ENCODE measurements at places on chromosomes 5 and 9.
A peak's percentile ranks its signal among the peaks of the same experiment; 100 is the strongest.

DNA sequence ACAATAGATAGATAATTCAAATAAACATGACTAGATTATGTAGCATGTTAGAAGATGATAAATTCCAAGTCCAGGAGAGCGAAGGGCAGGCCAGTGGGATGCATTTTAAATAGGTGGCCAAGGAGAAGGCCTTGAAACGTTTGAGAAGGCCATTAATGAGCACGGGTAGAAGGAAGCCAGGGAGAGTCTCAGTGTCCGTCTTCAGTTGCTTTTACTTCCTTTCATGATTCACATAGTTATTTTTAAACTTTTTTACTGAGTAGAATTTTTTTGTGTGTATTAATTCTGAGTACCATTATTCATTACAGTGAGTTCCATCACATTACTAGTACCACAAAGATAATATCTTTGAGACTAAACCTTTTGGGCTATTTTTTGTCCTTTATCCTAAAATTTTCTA is 259.2 kb downstream of the ARRDC3 start:
- DNase-seq = no peak

GRCh38 chr9:76827296-76828080 is 63.2 kb downstream of the PCA3 start:
- no peak for DNase-seq

- DNase-seq = no peak
Measured at GRCh38 chr5:54785729-54786591, 199.4 kb downstream of the ESM1 start.

- no peak for DNase-seq
Measured at GRCh38 chr5:79122973-79123372, 11.4 kb downstream of the BHMT start.

DNA sequence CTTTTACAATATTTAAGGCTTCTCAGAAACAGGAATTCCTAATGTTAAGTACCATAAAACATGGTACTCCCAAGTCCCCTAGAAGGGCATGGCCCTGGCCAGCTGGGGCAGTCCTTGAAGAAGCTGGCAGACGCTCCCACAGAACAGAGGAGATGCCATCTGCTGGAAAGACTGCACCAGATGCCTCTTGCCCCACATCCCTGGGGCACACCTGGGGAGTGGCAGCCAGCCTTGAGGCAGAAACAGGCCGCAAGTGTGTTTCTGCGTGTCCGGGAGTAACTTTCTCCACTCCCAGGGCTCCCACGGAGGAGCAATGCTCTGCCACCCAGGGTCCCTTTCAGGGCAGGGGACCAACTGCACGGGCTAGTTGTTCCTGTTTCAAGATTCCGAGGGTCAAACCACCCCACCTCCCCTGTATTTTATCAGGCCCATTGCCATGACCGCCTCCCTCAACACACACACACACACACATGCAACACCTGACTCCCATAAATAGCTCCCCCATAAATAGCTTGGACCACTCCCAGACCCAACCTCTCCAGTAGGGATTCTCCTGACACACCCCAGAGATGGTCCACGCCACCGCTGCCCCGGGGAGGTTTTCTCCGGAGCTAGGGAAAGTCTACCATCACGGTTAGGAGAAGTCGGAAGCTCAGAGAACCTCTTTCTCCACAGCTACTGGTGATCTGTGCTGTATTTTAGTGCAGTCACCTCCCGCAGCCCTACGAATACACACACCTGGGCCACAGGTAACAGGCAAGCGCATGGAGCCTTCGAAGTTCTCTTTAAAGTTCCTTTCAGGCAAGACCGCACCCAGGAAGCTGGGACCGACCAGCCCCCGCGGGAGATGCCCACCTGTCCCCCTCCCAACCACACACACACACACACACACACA is 1.5 kb downstream of the SPOCK1 start:
- no peak for DNase-seq

DNA sequence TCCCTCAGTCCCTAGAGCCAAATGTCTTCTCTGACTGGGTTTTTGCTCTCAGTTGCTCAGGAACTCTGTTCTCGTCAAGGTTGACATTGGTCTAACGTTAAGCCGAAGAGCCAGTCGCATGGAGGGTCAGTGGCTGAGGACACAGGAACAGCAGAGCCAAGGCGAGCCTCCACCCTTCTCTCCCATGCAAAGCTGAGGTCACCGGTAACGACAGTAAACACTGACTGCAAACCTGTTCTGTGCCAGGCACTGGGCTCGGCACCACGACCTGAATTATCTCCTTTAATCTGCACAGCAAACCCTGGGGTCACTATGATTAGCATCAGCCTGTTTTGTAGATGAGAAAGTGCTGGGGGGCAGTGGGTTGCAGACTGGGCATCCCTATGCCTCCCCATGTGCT is 171.0 kb downstream of the COL23A1 start:
- DNase-seq = no peak

- no peak for DNase-seq
Measured at GRCh38 chr5:147989239-147989638, 74.5 kb upstream of the SPINK5 start.

GRCh38 chr5:179558932-179559283 is 8.6 kb downstream of the RUFY1 start:
- DNase-seq = no peak

- no peak for DNase-seq
Measured at GRCh38 chr5:139458580-139459407, 3.7 kb downstream of the ECSCR start.

DNA sequence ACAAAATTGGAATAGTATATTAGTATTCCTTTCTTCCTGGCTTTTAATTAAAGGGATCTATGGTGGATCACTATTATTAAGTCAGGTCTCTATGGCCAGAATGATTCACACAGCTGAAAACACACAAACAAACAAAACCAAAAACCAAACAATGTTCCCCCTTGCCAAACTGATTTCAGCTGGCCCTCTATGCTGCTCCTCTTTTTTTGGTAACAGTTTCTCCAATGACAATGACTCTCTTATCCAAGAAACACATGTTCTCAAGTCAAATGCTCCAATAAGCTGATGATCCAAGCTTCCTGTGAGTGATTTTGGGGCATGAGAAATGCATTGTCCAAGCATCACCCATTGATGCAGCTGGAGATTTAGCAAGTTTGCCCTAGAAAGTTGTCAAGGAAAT is 193.4 kb upstream of the TUT7 start:
- DNase-seq = no peak

DNA sequence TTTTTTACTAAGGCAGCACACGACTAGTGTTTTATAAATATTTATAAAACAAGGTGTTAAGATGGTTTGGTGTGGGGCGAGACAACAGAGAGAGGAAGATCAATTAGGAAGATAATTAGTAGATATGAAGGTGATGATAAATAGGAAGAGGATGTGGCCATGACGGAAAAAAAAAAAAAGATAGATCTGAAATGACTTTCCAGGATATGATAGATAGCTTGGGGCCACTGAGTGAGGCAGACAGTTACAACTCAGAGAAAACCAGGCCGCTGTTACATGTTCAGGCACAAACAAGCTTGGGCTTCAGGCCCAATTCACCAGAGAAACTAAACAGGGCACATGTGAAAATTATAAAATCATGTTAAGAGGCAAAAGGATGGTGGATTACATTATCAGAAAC is 43.2 kb downstream of the KIAA0825 start:
- DNase-seq = no peak

- DNase-seq = no peak
Measured at GRCh38 chr5:11904265-11904906, at the start of gene CTNND2. Gene CTNND2, minus strand, starts transcription at chr5:11904446. Its CDS starts 593 bp downstream, at chr5:11903853.

DNA sequence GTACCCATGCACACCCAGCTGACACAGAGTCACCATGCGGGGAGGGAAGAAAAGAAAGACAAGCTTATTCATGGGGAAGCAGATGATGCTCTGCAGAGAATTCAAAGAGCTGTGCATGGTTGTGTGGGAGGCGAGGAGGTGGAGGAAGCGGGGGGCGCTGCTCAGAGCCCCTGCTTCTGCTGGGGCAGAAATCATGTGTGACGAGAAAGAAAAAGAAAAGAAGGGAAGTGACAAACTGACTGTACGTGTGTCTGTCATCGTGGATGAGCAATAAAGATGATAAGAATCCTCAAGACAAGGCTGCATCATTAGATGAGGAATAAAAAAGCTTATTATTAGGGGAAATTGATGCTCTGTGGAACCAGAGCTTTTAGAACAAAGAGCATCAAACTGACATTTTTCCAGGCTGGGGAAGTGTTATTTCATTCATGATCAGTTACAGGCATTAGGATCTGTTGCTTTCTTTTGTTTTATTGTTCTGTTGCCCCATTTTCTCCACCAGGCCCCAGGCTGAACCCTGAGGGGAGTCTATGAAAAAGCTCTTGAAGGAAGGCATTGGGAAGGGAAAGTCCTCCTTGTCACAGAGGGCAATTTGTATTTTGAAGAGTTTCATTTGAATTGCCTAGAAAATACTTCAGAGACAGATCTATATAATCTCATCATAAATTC is 20.3 kb upstream of the SH3RF2 start:
- DNase-seq = no peak

- DNase-seq = no peak
Measured at GRCh38 chr9:110894731-110895130, 143.5 kb downstream of the LPAR1 start.

DNA sequence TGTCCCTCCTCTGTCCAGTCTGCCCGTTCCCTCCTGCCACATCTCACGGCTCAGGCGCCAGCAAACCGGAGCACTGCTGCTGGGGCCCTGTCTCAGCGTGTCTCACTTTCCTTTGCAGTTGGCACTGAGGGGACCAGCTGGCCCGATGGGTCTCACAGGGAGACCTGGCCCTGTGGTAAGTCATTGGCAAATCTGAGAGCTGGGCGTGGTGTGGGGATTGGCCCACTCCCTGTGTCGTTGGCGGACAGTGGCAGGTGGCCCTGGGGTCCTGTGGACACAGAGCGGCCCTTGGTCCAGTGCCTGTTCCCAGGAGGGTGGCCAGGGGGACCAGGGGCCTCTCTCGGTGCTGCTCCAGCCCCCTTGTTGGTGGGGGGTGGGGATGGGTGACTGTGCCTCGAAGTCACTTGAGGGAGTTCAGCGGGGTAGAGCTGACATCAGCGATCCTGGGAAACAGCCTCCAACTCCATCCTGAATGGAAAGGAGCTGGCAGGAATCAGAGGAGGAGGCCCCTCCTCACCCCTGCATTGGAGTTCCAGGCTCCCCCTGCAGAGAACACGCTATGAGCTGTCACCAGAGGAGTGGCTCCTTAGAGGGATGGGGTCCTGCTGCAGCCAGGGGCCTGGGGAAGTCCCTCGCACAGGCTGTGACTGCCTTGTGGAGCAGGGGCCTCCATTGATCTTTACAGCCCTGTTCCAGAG is 111.0 kb downstream of the COL5A1 start:
- DNase-seq = no peak

- DNase-seq = no peak
Measured at GRCh38 chr9:88811511-88811910, 179.8 kb upstream of the S1PR3 start.

GRCh38 chr5:85576666-85577065 is 1041.1 kb upstream of the COX7C start:
- no peak for DNase-seq

DNA sequence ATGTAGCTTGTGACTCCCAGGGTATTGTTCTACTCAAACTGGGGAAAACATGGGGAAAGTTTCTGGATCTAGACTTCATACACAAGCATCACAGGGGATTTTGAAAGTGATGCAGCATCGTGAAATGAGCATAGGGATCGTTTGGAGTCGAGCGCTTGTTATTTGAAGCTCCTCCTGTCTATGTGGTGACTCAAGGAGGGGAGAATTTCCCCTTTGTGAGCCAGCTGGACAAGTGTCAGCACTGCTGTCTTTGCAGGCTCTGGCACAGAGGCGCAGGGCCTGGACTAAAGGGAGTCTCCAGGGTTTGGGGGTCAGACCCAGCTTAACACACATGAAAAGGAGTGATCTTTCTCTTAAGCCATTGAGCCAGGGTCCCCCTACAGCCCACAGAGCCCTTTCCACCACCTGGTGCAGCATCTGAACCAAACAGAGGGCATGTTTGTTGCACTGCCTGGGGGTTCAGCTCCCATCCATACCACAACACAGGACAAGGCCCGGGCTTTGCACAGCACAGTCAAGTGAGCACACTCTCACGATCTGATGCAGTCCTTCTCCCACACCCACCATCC is 51.0 kb downstream of the IRF1 start:
- peak; percentile 85 for DNase-seq

- DNase-seq = no peak
Measured at GRCh38 chr5:151077967-151078366, 2.9 kb downstream of the TNIP1 start.

DNA sequence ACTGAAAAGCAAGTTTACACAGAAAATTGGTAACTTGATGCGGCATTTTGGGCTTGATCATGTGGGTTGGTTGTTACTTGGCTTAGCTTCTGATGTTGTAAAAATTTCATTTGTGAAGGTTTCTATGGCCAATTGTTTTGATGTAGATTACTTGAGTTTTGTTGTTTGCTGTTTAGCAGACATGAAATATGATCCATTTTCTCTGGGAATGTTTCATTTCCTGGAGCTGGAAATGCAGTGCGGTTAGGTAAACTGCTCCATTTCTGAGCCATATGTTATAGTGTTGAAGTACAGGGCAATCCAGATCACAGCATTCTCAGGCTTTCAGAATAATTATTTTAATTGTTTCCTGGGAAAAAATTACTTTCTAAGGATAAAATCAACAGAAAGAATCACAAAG is 396.9 kb downstream of the ENC1 start:
- no peak for DNase-seq

DNA sequence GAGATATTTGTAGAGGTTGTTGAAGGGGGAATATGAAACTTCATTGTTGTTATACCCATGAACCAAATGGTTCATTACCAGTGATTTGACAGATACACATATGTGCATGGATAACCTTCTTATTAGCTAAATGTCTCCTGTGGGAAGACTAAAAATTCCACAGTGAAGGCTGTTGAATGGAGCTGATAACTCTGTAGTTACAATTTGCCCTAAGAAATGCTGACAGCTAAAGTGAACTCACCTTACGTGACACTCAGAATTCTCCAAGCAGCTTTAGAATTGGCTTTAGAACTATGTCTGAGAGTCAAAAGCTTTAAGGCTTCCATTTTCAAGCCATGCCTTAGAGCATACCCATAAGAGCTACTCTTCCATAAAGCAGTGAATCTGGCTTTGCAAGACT is 276.9 kb downstream of the PRELID2 start:
- no peak for DNase-seq

DNA sequence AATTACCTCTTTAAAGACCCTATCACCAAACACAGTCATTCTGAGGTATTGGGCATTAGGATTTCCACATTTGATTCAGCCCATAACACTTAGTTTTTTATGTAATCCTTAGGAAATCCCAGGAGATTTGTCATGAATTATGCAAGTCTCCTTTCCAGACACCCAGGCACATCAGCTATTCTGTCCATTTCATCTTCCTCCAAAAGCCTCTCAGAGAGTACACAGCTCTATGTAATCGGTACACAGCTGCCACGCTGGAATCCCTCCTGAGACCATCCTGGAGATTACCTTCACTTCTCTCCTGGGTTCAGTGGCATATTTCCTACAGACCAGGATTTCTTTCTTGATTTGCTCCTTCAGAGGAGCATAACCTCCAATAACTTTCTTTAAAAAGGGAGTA is 2309.8 kb upstream of the WWC1 start:
- no peak for DNase-seq

GRCh38 chr5:123671711-123672456 is 159.9 kb downstream of the CSNK1G3 start:
- no peak for DNase-seq

- DNase-seq = no peak
Measured at GRCh38 chr9:87874304-87874623, 8.4 kb upstream of the SPATA31E1 start.

GRCh38 chr9:1008216-1008615 is 31.8 kb downstream of the DMRT3 start:
- DNase-seq = no peak
